ENCODE measurements at places on chromosomes 2 and 18.

DNA sequence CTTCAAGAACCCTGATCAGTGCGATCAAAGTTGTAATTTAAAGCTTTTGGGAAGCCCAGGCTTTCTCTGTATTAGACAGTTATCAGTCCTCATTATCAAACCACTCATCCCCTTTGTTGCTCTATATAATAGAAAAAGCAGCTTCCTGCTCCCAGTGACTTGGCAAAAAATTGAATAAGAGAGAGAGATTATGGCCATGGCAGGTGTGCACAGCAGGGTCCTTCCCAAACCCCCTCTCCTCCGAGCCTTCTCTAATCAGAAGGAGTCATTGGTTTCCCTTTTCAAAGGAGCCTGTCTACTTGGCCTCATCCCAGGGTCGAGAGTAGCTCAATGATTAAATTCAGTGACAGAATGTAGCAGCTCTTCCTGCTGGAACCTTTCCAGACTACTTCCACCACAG, 81.5 kb downstream of the SEMA4F start:
- DNase-seq, result no peak

- no peak for DNase-seq
Measured at GRCh38 chr2:180071797-180072196, 64.7 kb upstream of the CWC22 start.

DNA sequence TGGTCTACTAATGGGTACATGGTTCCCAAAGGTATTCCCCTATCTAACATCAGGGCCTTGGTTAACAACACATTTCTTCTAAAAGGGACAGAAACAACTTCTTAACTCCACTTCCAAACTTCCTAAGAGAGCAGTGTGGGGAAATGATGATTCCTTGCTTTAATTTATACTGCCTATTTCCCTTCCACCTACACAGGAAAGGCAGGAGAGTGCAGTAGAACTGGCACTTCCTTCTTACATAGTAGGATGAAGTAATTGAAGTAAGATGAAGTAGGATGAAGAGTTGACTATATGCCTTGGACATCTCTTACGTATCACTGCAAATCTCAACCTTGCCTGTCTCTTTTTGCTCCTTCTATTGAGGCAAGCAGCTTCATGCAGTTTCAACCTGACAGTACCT, 54.7 kb downstream of the CD28 start:
- DNase-seq, result no peak

DNA sequence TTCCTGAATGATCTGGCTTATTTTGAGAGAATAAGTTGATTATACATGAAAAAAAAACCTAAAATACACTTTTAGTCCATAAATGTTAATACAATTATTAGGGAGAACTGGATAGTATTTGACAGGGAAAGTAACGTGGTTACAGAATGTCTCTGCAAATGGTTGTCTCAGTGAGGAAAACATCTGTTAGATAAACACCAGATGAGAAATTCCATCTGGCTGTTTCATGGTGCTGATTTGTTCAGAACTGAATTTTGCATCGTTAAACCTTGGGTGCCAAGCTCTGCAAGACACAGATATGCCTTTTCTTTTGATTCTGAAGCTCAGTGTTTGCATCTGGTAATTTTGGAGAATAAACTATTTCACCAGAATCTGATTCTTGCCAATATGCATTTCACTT, 90.4 kb downstream of the SCN3A start:
- no peak for DNase-seq

DNA sequence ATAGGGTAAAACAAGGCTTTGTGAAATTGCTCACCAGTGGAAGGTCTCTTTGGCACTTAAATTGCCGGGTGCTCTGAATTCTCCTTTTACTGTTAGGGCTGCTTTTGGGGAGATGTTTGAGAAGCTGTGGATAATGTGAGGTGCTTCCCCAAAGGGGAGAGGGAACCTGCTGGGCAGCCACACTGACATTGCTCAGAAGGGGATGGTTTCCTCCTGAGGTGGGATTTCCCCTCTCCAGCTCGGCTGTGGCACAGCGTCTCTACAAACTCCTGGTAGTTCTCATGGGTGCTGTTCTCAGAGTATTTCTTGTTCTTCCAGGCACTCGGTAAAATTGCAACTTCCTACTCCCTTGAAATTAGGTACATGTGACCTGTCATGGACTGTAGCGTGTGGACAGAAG, 124.2 kb downstream of the LPIN1 start:
- no peak for DNase-seq

GRCh38 chr2:128733450-128733849, 414.8 kb upstream of the HS6ST1 start:
- DNase-seq, result no peak

DNA sequence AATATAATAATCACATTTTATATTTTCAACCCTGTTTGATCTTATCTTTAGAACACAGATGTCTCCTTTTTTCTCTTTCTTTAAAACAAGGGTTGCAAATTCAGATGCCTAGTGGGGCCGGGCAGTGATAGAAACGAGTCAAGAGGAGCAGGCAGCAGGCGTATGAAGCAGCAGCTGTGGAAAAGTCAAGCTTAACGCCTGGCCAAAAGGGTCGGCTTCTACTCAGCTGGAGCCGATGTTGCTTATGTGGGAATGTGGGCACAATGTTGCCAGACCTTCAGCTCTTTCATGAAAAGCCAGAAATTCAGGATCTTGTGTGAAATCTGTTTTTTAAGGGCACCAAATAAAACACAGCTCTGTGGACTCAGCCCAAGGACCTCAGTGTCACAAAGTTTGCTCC, 642.7 kb downstream of the ARHGAP15 start:
- DNase-seq, result no peak

DNA sequence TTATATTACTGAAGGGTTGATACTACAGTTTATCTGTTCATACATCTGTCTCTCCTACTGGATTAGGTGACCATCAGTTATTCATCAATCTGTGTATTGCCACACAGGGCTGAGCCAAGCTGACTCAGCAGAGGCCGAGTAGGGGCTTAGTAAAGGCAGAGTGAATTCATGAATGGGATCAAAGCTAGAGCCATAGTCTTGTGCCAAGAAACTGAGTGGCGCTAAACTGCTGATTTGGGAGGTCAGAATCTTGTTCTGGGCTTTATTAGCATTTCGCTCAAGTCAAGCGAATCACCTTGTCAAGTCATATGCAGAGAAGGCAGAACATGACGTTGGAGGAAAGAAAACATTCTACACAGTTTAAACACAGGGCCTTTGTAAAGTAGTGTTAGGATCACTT, 34.1 kb downstream of the SOCS6 start:
- no peak for DNase-seq

DNA sequence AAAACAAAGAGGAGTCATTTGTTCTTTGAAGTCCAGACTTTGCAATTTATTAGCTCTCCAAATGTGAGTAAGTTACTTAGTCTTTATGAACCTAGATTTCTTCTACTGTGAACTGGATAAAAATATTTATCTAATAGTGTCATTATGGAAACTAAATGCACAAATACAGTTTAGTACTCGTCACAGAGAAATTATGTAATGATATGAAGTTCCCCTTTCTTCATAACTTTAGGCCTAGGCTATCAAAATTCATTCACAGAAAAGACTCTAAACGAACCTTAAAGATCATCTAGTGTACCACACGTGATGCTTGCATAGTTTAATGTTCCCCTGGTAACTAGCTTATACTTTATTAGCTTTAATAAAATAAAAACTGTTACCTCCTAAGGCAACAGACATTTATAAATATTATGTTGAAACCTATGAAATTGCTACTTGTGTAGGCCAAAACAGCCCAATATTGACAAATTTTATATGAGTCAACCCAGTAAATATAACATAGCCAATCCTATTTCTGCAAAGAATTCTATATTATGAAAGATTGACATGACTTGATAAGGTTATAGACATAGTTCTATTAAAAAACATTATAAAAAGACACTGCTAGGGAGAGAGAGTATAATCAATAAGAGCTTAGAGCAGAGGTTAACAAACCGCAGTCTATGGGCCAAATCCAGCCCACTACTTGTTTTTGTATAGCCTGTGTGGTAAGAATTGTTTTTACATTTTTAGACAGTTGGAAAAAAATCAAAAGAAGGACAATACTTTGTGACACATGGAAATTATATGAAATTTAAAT, 44.9 kb upstream of the ITPRID2 start:
- no peak for DNase-seq

- no peak for DNase-seq
Measured at GRCh38 chr2:165440367-165440766, 29.1 kb upstream of the CSRNP3 start.

GRCh38 chr2:25894135-25894830, 16.0 kb upstream of the ASXL2 start:
- DNase-seq, result no peak

GRCh38 chr2:72938455-72938854, 21.1 kb downstream of the EMX1 start:
- no peak for DNase-seq

- DNase-seq, result peak; percentile 47
Measured at GRCh38 chr18:56083523-56084287, 495.7 kb upstream of the TCF4 start.

GRCh38 chr2:81481994-81482368, 1177.4 kb upstream of the LRRTM1 start:
- no peak for DNase-seq

DNA sequence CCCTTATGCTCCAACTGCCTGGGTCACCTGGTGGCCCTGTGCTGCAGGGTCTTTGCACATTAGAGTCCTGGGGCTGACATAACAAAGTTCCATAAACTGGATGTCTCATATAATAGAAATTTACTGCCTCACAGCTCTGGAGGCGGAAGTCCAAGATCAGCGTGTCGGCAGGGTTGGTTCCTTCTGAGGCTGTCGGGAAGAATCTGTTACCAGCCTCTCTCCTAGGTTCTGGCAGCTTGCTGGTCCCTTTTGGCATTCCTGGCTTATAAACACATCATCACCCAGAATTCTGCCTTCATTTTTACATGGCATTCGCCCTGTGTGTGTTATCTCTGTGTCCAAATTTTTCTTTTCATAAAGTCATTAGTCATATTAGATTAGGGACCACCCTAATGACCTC, 170.5 kb downstream of the NDUFA10 start:
- DNase-seq, result no peak

- DNase-seq, result no peak
Measured at GRCh38 chr2:218138047-218138446, 12.2 kb downstream of the CXCR2 start.

- no peak for DNase-seq
Measured at GRCh38 chr2:209901172-209901571, 101.3 kb upstream of the RPE start.

DNA sequence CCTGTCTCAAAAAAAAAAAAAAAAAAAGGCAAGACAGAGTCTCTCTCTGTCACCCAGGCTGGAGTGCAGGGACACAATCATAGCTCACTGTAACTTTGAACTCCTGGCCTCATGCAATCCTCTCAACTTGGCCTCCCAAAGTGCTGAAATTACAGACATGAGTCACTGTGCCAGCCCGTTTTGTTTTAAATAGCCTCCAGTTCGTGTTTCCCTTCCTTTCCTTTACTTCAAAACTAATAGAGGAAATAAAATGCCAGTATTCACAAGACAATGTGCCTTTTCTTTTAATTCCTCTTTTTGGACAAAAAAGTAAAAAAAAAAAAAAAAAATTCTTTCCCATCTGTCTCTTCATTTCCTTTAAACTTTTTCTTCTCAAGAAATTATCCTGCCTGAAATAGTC, 54.5 kb upstream of the ACMSD start:
- no peak for DNase-seq

DNA sequence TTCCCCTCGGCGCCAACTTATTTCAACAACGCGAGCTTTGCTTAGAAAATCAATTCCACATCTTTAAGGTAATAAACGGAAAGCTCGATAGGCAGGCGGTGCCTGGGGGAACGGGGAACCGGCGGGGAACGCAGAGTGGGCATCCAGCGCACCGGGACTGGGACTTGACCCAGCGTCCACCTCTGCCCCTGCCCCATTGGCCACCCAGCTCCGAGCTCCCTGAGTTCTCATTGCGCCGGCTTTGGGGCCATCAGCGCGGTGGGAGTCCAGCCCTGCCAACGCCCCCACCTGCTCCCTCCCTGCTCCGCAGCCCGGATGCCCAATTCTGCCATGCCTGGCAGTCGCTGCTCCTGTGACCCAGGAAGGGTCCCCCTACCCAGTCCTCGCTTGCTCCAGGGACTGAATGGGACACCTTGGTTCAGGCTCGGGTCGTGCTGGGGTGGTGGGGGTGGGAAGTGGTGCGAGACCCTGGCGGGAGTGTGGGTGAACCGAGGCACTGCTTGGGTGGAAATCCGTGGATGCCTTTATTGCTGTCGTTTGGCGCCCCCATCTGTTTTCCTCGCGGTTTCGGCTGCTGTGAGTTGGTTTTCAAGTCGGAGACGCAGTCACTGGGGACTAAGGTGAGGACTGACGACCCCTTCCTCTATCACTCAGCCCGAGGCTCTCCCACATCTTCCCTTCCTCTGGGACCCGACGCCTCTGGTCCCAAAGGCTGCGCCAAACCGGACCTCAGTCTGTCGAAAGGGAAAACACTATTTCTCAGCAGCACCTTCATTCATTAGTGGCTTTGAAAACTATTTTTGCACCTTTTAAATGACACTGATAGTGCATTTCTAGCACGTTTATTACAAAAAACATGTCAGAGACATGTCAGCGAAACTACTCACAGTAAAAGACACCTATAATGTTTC, 2.4 kb upstream of the EVX2 start:
- DNase-seq, result no peak

DNA sequence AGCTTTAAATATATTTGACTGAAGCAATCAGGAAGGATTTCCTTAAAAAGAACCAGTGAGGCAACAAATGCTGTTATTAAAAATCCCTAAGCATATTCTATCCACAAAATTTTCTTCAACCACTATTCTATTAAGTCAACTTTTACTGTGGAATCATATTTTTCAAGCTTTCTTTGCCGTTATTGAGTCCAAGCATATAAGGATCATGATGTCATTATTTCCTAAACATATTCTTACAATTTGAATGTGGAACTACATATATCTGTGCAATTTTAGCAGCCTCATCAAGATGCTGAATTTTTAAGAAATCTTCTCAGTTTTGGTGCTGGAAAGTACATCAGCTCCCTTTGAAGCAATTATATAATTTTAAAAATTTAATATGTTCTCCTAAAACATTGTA, 5.6 kb downstream of the IFIH1 start:
- DNase-seq, result no peak

GRCh38 chr2:148614322-148615049, 30.1 kb upstream of the EPC2 start:
- DNase-seq, result no peak
